NCI-H146 (cell line): ENCODE measurements at places on chromosomes 12 and 14.

GRCh38 chr14:32050878-32051277 lies 26.2 kb upstream of the ARHGAP5 start:
- no peak for DNase-seq

DNA sequence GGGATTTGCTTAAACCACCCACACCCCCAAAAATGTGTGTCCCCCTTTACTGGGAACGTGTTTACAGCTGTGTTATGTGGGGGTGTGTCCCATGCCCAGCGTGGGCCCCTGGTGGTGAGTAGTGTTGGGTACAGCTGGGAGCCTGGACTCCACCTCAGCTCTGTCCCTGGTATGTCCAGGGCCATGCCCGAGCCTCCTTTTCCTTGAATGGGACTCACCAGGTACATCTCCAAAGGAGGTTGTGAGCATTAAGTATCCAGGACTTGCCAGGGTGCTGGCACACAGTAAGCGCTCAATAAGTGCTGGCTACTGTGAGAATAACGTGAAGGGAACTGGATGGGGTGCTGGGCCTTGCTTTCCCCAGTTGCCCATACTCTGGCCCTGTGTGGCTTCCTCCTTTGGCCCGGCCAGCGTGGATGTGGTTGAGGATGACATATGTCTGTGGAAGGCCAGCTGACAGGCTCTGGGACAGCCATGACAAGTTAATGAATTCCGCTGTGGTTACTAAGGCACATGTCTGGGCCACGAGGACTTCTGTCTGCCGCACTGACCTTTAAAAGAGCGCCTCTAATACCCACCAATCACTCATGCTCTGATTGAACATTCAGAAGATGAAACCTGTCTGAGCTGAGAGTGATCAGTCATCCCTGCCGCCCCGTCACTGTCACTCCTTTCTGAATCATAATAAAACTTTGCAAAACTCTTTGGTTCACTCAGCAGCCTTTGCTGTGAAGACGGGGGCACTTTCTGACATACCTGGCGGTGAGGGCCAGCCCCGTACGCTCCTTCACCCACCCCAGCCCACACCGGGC lies 74.7 kb downstream of the DIO3 start:
- DNase-seq, result no peak

DNA sequence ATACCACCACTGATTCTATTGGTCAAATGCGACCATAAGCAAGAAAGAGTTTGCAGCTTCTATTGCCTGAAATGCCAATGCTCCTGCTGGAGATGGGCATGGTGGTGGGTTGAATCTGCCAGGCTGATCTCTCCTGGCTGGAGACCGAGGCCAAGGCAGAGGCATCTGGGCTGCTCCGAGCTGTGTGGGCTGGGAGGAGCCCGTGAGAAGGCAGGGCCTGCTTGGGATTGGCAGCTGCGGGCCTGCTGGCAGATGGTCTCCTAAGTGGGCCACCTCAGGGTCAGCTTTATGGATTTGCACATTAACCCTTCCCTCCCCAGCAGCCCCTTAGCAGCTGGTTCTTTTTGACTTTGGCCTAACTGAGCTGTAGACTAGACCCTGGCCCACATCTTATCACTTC lies 25.4 kb downstream of the SRRM4 start:
- peak; percentile 50 for DNase-seq

DNA sequence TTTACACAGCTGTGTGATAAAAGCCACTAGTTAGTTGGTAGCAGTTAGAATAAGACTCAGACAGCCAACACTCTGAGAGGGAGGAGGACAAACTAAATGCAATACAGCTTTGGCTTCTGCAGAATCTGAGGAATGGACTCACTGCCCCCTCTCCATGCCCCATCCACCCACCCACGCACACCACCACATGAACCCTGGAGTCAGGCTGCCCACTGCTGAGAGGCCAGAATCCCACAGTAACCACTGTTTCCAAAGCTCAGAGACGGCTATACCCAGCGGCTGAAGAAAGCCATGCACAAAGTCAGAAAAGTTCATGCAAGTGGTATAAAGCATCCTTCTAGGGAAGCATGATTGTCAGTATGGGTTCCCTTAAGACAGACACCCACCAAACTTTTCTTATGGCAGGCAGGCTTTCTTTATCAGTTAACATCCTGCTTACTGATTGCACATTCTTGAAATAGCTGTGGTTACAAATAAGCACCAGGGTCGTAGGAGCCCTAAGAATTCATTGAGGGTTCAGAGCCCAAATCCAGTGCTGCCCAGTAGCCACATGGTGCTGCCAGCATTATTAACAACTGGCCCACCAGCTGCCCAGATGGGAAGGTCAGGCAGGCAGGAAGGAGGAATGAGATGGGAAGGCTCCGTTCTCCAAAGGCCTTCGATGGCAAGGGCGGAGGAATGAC lies 61.5 kb downstream of the NT5DC3 start:
- no peak for DNase-seq

DNA sequence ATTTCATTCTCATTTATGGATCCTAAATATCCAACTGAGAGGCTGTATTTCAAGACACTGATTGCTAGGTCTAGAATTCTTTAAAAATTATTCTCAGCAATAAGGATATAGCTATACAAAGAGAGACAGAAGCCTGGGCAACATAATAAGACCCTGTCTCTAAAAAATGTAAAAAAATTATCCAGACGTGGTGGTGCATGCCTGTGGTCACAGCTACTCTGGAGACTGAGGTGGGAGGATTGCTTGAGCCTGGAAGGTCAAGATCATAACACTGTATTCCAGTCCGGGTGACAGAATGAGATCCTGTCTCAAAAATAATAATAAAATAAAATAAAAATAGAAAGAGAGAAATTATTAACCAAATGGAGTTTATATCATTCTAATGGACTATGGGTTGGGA lies 20.6 kb upstream of the ARID2 start:
- no peak for DNase-seq

DNA sequence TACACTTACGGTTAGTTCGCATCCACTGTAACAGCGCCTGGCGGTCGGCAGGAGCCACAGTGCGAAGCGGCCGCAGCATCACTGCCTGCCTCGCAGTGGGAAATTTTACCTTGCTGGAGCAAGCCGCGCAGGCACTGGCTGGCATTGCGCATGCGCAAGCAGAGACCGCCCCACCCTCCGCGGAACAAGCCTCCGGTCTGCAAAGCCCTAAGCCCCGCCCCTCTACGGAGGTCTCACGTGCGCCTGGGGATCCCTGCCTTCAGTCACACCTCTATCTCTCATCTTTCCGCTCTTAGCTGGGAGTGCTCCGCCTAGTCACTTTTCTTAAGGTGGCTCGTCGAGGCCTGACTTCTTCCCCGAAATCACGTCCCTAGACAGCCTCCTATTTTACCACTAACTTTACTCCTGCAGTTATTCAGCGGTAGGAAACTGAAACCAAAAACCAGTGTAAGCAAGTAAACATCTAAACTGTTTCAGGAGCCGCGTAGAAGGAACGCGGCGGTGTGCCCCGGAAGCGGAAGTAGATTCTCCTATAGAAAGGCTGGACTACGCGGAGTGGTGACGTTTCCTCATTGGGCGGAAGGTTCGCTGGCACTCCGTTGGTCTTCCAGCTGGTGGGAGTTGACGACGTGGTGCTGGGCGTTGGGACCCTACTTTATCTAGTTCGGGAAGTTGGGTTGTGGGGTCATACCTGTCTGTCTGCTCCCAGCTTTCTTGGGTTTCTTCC lies at the start of gene SRP54:
SRP54 (plus strand) TSS at position 572 of the 727 bp plus-strand sequence. CDS start 13,718 bp downstream, outside the sequence.
- peak; percentile 97 for DNase-seq

GRCh38 chr12:62731055-62731820 lies 203.7 kb downstream of the PPM1H start:
- no peak for DNase-seq

DNA sequence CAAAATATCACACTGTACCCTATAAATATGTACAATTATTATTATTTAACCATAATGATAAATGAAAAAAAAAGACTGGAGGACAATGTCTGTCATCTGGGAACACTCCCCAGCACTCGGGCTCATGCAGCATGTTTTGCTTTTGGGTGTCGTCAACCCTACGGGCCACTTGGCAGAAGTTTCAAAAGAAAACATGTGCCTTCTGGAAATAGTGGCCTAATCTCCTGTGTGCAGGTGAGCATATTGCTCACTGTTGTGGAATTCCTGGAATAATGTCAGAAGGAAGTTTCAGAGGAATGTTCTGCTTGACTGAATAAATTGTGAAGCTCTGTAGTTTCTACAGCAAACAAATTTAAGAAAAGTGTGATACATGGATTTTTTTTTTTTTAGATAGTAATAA lies 298.3 kb downstream of the SSPN start:
- DNase-seq, result no peak

GRCh38 chr14:34266344-34266743 lies 195.7 kb downstream of the SPTSSA start:
- no peak for DNase-seq

DNA sequence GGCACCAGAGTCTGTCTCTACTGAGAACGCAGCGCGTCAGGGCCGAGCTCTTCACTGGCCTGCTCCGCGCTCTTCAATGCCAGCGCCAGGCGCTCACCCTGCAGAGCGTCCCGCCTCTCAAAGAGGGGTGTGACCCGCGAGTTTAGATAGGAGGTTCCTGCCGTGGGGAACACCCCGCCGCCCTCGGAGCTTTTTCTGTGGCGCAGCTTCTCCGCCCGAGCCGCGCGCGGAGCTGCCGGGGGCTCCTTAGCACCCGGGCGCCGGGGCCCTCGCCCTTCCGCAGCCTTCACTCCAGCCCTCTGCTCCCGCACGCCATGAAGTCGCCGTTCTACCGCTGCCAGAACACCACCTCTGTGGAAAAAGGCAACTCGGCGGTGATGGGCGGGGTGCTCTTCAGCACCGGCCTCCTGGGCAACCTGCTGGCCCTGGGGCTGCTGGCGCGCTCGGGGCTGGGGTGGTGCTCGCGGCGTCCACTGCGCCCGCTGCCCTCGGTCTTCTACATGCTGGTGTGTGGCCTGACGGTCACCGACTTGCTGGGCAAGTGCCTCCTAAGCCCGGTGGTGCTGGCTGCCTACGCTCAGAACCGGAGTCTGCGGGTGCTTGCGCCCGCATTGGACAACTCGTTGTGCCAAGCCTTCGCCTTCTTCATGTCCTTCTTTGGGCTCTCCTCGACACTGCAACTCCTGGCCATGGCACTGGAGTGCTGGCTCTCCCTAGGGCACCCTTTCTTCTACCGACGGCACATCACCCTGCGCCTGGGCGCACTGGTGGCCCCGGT lies at the start of gene PTGDR:
PTGDR (plus strand) TSS at position 198 of the 778 bp plus-strand sequence; CDS start at position 315, 117 bp downstream.
- DNase-seq, result no peak

DNA sequence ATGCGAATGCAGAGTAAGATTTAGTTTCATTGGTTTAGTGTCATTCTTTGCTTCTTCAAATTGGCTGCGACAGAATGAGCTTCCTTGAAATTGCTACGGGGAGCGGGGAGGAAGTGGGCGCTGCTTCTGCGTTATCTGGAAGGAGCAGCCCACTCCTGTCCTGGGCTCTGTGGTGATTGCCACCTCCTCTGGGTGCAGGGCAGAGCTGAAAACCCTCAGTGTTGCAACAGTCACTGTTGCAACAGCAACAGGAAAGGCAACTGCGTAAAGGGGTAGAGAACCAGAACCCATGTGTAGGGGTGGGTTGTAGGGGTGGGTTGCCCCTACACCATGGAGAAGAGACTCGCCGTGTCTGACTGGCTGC lies 57.7 kb downstream of the MAX start:
- no peak for DNase-seq

DNA sequence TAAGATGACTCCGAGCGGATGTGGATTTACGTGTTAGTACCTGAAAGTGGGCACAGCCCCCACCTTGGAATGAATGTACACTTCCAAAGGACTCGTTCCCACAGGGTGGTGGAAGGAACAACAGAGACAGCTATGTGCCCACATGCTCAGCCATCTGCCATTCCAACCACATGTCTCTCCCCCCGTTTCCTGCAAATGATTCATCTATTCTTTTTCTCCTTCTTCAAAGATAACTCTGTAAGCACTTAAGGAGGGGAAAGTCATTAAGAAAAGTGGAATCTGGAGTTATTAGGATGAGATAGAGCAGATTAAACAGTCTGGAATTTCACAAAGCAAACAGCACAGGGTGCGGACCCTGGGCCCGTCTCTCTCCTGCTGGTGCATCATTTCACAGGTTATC lies 18.5 kb upstream of the DUSP6 start:
- no peak for DNase-seq
